Lower leg skin (tissue), 4 donors: ENCODE measurements at places on chromosomes 13 and 19. TPM values are rescaled to one million over a fixed set of nuclear protein-coding genes. Genes with fewer than 3 reads are reported as not detected.
A peak's percentile ranks its signal among the peaks of the same experiment; 100 is the strongest.

Gene ADGRE3
- not detected for total RNA-seq

Gene GPC6
- 1.4 TPM for total RNA-seq

Gene PNMA8C
- total RNA-seq, result not detected

Gene FCGBP
- 171 TPM for total RNA-seq

Gene KLHL1
- total RNA-seq, result not detected

Gene ZNF69
- 4.7 TPM for total RNA-seq

DNA sequence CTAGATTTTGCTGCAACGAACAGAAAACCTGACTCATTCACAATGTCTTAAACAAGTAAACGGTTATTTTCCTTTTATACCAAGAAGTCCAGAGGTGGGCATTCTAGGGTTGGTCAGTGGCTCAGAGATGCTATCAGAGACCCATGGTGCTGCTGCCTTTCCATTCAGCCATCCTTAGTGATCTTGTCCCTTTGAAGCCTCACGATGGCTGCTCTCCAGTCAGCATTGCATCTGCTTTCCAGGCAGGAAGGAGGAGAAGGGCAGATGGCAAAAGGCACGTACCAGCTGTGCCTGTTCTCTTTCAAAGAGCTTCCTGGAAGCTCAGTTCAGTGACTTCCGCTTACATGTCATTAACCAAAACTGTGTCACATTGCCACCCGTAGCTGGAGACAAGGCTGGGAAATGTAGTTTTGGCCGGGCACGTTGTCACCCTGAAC lies 30.1 kb downstream of the WDFY2 start:
- no peak for DNase-seq

DNA sequence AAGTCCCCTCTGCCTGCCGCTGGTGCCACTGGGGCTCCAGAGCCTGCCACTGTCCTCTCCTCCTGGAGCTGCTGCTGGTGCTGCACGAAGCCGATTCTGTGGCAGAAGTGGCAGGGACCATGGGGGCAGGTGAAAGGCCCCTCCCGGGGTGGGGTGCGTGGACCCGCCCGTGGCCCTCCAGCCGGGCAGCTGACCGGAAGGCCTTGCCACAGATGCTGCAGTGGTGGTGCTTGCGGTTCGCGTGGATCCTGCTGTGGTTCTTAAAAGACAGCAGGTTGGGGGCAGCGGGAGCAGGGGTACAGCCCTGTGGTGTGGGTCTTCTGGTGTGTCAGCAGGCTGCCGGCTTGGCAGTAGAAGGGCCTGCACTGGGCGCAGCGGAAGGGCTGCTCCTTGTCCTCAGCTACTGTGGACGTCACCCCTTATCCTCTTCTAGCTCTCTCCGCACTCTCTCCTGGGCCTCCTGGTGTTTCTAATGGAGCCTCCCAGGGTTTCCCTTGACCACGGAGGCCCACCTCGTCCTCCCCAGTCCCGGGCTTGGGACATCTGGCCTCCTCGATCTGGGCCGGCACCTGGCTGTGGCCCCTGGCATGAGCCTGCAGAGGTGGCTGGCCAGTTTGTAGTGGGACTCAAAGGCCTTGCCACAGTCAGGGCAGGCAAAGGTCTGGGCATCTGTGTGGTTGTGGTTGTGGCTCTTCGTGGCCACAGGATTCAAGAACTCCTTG lies 380.4 kb downstream of the OLFM4 start:
- no peak for DNase-seq

- DNase-seq, result no peak
Observed at GRCh38 chr19:38537071-38537936, 80.4 kb downstream of the MAP4K1 start.

DNA sequence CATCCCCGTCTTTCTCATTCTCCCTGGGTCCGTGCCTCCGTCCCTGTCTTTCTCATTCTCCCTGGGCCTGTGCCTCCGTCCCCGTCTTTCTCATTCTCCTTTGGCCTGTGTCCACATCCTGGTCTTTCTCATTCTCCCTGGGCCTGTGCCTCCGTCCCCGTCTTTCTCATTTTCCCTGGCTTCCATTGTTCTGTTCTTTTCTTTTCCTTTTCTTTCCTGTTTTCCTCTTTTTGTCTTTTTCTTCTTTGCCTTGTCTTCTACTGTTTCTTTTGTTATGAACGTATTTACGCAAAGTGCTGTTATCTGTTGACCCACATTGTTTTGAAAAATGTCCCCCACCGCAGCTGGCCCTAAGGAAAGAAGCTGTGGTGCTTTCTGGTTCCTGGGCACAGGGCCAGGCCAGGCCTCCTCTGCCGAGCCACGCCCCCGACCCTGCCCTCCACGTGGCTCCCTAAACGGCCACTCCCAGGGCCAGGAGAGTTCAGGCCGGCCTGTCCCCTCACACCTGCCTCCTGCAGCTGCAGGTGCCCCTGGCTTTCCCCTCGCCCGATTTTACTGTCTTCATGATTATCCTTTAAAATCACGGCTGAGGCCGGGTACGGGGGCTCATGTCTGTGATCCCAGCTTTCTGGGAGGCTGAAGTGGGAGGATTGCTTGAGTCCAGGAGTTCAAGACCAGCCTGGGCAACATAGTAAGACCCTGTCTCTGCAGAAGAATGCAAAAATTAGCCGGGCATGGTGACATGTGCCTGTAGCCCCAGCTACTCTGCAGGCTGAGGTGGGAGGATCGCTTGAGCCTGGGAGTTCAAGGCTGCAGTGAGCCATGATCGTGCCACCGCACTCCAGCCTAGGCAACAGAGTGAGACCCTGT lies 14.0 kb upstream of the TMPRSS9 start:
- DNase-seq, result no peak

DNA sequence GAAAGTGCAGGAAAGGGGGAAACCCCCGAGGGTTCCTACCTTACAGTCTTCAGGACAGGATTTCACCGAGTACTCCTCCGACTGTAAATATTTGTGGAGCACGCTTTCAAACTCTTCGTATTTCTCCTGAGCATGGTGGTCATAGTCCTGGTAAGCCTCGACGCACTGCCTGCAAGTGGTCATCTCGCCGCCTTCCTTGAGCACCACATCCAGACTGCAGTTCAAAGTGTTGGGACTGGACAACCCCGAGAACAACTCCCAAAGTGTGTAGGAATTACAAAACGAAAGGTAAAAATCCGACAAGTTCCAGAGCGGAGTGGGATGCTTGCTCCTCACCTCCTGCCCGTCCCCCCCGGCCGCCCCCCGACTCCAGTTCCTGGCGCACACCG lies 349.7 kb downstream of the LIG4 start:
- no peak for DNase-seq

- no peak for DNase-seq
Observed at GRCh38 chr19:15111758-15112157, 4.6 kb downstream of the SYDE1 start.

GRCh38 chr19:35085947-35086346 lies 29.7 kb upstream of the FXYD3 start:
- no peak for DNase-seq

DNA sequence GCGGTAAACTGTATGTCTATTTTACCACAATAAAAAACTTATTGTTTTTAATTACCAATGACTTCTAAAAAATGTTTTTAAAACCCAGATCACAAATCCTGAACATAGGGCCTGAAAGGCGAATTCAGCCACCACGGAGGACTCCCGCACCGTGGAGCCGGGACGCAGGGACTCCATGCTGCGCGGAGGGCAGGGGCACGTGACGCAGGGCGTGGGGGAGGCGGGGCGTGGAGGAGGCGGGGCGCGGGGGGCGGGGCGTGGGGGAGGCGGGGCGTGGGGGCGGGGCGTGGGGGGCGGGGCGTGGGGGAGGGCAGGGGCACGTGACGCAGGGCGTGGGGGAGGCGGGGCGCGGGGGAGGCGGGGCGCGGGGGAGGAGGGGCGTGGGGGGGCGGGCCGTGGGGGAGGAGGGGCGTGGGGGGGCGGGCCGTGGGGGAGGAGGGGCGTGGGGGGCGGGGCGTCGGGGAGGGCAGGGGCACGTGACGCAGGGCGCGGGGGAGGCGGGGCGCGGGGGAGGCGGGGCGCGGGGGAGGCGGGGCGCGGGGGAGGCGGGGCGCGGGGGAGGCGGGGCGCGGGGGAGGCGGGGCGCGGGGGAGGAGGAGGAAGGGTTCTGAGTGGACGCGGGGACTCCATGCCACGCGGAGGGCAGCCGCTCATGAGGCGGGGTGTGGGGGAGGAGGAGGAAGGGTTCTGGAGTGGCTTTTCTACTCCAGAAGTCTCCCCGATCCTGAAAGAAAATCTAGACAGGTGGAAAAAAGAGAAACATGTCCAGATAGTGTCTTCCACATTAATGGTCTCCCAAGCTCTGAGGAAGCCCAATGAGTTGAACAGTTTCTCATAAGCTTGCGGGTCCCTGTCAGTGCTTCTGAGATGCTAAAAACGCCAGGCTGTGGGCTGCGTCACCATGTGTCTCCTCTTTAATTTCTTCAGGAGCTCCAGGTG lies 4.4 kb upstream of the PROZ start:
- peak; percentile 68 for DNase-seq

DNA sequence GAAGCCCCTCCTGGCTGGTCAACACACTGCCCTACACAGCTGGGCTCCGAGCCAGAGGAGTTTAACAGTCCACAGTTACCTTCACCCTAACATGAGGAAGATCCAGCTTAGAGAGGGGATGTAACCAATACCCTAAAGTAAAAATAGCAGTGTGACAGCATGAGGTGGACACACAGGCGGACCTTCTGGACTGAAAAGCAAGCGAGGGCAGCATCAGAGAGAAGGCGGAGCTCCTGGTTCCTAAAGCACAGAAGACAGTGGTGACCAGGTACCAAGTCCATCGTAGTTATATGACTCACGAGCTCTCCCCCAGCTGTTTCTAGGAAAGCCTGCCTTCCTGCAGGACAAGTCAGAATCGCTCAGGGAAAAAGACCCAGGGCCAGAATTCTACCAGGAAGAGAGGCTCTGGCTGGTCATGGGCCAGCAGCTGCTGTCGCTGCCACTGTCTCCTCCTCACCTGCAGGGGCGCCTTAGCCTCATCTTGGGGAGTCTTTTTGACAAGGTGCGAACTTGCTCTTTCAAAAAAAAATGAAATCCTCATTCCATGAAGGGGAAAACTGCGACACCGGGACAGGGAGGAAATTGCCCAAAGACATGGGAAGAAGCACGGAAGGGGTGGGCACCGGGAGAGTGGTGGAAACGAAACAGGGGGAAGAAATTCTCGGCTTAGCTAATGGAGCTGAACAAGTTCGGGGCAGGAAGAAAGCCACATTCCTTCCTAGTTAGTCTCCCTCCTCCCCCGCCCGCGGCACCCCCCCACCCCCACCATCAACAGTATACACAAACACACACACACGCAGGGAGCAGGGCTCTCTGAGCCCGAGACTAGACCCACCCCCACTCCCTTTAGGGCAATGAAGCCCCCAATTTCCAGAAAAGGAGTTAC lies 1.7 kb downstream of the ELL start:
- DNase-seq, result peak; percentile 71

DNA sequence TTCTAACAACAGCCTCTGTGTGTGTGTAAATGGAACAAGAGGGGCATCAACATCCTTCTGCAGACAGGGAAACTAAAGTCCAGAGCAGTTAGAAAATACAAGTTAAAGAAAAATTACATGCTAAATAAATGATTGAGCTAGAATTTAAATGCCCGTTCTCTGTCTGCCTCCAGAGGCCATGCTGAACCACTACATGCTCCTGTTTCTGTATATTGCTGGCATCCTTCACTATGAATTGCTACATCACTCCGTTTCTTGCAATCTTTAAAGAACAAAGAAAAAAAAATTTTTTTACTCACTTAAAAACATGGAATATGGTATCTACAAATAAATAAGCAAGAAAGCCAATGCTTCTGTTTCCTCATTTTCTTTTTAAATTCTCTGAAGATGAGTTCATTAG lies 47.9 kb downstream of the DCT start:
- no peak for DNase-seq

- DNase-seq, result no peak
Observed at GRCh38 chr19:511101-511851, 4.0 kb downstream of the TPGS1 start.
